Esophagus muscularis mucosa (tissue), 4 donors: ENCODE measurements at places on chromosomes 16 and 17. TPM values are rescaled to one million over a fixed set of nuclear protein-coding genes. Genes with fewer than 3 reads are reported as not detected.
A peak's percentile ranks its signal among the peaks of the same experiment; 100 is the strongest.

GRCh38 chr17:81482673-81483072 lies 29.9 kb downstream of the ACTG1 start:
- DNase-seq, result no peak
- no peaks in the 10 kb centered on the region for H3K36me3 ChIP-seq
- no peak overlapping the region for H3K27ac ChIP-seq

RETREG3 gene
- total RNA-seq, result 49.0 TPM

FASN gene
- 46.6 TPM for total RNA-seq

KRTAP3-1 gene
- total RNA-seq, result not detected

DNA sequence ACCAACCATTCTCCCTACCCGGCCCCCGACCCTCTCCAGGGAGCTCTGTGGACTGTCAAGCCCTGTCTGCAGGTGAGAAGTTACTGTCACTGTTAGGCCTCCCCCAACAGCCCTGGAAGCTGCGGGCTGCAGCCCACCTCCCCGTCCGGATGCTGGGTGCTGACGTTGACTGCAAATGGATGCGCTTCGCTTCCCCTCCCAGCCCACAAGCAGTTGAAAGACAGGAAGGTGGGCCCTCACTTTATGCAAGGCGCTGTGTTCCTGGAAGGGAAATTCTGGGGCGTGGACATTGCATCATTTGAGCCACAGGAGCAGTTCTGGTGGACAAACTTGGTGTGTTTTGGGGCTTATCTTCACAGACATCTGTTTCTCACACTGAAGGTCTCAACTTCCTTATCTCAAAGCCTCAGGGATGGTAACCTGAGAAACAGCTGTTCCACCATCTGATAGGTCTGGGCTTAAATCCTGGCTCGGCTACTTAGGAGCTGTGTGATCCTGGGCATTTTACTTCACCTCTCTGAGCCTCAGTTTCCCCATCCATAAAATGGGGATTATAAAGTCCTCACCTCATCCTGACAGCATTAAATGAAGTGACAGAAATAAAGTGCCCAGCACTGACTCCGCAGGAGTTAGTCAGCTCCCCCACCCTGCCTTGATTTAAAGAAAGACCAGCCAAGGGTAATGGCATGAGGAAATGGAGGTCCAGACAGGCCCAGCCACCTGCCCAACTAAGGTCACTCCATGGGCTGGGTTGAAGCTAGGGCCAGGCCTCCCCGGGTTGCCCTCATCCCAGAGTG lies 4.6 kb upstream of the DRC7 start:
- peaks cover 7% of the 10 kb centered on the region for H3K4me1 ChIP-seq
- no peaks in the 10 kb centered on the region for H3K36me3 ChIP-seq
- no peak overlapping the region for H3K4me3 ChIP-seq
- no peaks in the 10 kb centered on the region for H3K27me3 ChIP-seq

SYCE1L gene
- total RNA-seq, result 4.3 TPM

DNA sequence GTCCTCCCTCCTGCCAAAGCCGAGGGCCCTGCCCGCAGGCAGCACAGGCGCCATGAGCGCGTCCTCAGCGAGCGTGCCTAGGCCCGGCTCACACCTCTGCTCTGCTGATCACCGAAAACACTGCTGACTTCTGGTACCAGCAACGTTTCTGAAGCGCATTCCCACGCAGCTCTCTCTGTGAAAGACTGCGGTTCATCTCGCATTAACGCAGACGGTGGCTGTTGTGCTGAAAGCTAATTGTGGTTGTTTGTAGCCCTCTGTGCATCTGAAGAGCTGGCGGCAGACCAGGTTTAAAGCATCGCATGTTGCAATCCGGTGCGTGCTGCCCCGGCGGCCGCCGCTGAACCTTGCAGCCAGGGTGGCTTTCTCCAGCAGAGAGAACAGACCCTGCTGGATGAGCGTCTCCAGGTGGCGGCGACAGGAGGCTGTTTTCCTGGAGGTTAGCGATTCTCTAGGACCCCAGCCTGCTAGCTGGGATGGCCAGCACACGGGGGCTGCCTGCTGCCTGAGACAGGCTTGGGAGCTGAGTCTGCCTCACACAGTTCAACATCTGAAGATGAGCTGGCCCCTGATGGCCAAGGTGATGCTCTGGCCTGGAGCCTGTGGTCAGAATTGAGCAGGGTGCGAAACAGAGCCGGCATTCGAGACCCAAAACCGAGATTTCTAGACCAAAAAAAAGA lies 49.8 kb upstream of the CHMP6 start:
- no peaks in the 10 kb centered on the region for H3K27me3 ChIP-seq
- no peaks in the 10 kb centered on the region for H3K36me3 ChIP-seq
- H3K4me1 ChIP-seq, result peaks cover 46% of the 10 kb centered on the region
- peak overlapping the region; percentile 89 for H3K27ac ChIP-seq

GRCh38 chr16:2584729-2585650 lies 47.2 kb downstream of the PDPK1 start:
- H3K4me1 ChIP-seq, result peaks cover 9% of the 10 kb centered on the region
- no peaks in the 10 kb centered on the region for H3K27me3 ChIP-seq
- H3K27ac ChIP-seq, result no peak overlapping the region
- no peak for DNase-seq
- H3K4me3 ChIP-seq, result no peak overlapping the region

ADAD2 gene
- 0.80 TPM for total RNA-seq

- no peaks in the 10 kb centered on the region for H3K27me3 ChIP-seq
- H3K27ac ChIP-seq, result no peak overlapping the region
- no peaks in the 10 kb centered on the region for H3K36me3 ChIP-seq
- no peak for DNase-seq
- no peaks in the 10 kb centered on the region for H3K4me1 ChIP-seq
These were observed 26.9 kb upstream of the FAM20A start for GRCh38 chr17:68627956-68628575.

DNA sequence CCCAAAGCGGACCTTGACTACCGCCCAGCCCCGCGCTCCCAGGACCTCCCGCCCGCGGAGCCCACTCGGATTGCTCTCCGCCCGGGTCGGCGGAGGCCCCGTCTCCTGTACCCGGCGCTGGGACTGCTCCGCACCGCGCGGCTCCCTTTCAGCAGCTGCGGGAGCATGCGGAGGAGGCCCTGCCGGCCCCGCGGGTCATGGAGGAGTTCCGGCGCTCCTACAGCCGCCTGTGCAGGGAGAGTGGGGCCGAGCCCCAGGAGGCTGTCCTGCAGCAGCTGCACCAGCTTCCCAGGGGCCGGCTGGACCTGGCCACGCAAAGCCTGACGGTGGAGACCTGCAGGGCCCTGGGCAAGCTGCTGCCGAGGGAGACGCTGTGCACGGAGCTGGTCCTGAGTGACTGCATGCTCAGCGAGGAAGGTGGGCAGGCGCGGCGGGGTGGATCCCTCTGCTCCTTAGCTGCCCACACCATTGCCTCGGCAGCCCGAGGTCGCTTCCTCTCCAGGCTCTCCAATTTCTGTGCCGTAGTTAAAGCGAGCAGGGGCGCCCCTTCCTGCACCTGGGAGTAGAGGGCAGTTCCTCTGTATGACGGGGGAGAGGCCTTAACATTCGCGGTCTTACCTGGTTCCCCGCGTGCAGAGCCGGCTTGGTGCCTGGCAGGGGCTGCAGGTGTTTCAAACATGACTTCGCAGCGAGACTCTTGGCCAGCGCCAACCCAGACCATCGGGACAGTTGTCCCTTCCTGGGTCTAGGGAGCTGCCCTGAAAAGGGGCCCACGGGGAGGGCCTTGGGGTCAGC lies 539 bp downstream of the LRRC45 start:
- H3K27ac ChIP-seq, result peak overlapping the region; percentile 56
- H3K4me1 ChIP-seq, result peaks cover 38% of the 10 kb centered on the region
- H3K27me3 ChIP-seq, result no peaks in the 10 kb centered on the region
- H3K36me3 ChIP-seq, result peaks cover 35% of the 10 kb centered on the region
- H3K4me3 ChIP-seq, result peak overlapping the region; percentile 78
- no peak for DNase-seq

DNA sequence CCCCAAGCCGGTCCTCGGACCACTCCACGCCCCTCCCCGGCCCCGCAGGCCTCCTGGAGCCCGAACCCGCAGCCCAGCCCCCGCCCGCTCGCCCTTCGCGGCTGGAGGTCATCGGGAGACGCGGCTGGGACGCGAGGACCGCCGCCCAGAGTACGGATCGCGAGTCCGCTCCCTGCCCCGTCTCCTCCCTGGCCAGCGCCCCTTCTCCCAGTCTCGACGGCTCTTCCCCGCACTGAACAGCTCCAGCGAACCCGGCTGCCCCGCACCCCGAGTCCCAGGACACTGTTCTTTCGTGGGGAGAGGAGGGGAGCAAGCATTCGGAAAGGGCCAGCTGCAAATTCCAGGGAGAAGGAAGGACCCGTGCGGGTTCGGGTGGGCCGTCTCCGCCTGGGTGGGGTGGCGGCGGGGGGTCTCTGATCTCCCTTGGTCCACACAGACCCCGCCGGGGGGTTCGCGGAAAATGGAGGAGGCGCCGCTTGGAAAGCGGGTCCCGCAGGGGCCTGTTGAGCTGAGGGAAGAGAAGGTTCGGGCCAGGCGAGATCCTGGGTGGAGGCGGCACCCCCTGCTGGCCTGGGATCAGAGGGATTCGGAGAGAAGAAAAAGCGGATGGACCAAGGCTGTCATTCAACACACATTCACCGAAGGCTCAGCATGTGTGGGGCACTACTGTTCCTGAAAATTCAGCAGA lies 632 bp upstream of the RTN4RL1 start:
- peak overlapping the region; percentile 36 for H3K27ac ChIP-seq
- H3K36me3 ChIP-seq, result no peaks in the 10 kb centered on the region
- peaks cover 19% of the 10 kb centered on the region for H3K27me3 ChIP-seq
- peaks cover 47% of the 10 kb centered on the region for H3K4me1 ChIP-seq
- H3K4me3 ChIP-seq, result peak overlapping the region; percentile 53

GRCh38 chr17:80999536-81000333 lies 8.1 kb downstream of the CHMP6 start:
- peaks cover 58% of the 10 kb centered on the region for H3K36me3 ChIP-seq
- peaks cover 20% of the 10 kb centered on the region for H3K27me3 ChIP-seq
- no peak overlapping the region for H3K27ac ChIP-seq
- DNase-seq, result no peak
- no peak overlapping the region for H3K4me3 ChIP-seq

PARN gene
- total RNA-seq, result 34.5 TPM
